NCI-H1048 (cell line): ENCODE measurements at places on chromosomes 1 and 21.

DNA sequence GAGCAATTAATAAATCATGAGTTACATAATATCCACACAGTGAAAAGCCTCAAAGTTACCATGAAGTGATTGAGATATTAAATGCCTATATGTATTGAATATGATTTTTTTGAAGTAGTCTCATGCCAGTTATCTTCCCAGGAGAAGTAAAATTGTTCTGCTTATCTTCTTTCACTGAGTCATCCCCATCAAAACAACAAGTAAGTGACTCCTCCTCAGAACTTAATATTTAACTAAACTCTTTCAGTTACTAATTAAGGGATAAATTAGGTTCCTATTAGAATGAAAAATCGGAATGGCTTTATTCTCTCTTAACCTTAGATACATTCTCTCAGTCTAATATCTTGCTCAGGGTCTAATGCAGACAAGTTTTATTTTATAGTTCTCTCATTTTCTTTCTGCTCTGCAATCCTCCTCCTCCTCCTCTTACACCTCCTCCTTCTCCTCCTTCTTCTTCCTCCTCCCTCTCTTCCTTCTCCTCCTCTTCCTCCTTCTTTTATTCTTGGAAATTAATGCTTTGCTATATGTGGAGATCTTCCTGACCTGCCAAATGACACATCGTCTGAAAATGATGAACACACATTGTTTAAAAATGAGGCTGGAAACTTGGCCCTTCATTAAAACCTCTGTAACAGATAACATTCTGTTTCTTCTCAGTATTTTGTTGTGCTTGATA lies 110.9 kb downstream of the RUNX1 start:
- DNase-seq, result no peak

- DNase-seq, result no peak
Measured at GRCh38 chr1:12654657-12655056, 10.8 kb downstream of the AADACL4 start.

- DNase-seq, result no peak
Measured at GRCh38 chr21:32626621-32627196, 14.5 kb upstream of the CFAP298 start.

GRCh38 chr1:96633695-96634094 lies 87.9 kb upstream of the PTBP2 start:
- DNase-seq, result no peak
